ENCODE measurements at places on chromosomes 16 and 17.
A peak's percentile ranks its signal among the peaks of the same experiment; 100 is the strongest.

GRCh38 chr17:62705156-62705777 lies 77.8 kb downstream of the MRC2 start:
- no peak for DNase-seq

DNA sequence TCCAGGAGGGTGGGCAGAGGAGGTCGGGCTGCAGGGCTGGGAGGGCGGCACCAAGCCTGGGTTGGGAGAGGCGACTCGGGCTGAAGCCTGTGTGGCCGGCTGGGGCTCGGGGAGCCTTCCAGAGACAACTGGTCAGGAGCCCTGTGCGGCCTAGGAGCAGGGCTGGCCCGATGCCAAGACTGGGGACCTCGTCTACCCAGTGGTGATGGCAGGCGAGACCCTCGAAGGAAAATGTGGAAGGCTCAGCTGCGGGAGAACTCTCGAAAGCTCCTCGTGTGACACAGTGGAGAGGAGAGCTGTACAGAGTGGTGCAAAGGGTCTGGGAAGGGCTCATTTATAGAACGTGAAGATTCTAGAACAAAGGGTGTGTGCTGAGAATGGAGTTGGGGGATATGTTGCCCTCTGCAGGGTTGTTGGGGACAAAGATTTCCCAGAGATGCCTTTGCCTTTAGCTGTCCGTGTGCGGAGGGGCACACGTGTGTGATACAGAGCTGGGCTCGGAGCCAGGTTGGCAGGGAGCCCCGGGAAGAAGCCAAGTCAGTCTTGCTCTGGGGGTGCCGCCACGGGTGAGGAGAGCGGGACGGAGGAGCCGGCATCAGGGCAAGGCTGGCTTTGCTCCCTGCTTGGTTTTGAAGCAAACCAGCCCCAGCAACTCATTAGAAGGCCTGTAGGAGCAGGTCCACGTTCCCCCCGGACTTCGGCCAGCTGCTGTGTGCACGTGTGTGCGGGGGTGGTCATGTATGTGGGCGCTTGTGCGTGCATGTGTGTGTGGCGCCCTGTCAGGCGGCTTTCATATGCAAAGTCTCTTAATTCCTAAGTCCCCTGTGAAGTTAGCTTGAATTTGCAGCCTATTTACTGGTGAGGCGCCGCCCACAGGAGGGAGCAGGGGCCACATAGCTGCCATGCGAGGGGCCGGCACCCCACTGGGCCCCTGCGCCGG lies 132.4 kb upstream of the CHMP6 start:
- DNase-seq = no peak

DNA sequence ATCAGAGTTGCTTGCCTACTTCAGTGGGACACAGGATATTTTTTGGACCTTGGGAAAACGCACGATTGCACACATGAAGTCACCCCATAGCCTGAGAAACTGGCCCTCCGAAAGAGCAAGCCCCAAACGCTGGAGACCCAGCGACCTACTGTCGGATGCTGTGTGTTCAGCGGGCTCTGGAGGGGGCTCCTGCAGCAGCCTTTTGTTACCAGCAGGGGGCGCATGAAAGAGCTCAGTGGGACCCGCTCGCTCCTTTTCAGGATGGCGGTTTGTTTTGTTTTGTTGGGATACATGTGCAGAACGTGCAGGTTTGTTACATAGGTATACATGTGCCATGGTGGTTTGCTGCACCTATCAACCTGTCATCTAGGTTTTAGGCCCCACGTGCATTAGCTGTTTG lies 28.4 kb downstream of the MYH3 start:
- DNase-seq = peak; percentile 22

GRCh38 chr16:88455610-88456355 lies 2.7 kb downstream of the ZFPM1 start:
- peak; percentile 88 for DNase-seq

DNA sequence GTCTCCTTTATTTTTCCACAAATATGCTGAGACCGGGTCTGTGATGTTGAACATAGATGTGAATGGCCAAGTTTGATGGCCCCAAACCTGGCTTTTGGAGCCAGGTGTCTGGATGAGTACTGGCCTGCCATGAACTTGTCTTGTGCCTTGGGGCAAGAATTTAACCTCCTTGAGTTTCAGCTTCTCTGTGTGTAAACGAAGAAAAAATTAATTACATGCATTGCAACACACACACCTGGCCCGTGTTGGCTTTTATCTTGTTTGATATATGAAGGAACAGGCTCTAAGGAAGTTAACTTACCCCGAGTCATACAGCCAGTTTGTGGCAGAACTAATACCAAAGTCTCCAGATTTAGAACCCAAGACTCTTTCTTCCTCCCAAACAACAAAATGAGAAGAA lies 13.1 kb downstream of the FBXO39 start:
- DNase-seq = no peak

- no peak for DNase-seq
Measured at GRCh38 chr16:57169327-57169726, 16.5 kb downstream of the PSME3IP1 start.

DNA sequence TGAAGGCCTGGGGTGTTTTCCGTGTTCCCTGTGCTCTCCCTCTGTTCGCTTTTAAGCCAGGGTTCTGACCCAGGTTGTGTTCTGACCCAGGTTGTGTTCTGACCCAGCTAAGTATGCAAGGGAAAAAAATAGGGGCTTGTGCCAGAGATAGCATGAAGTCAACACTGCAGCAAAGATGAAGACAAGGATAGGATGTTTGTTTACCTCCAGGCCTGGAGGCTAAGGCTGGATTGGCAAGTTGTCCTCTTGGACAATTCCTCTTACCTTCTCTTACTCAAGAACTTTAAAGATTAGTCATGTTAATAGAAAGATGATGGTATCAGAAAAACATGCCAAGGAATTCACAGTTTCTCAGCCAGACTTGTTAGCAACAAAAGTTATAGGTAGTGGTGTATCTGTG lies 19.4 kb downstream of the LYRM9 start:
- DNase-seq = no peak

- no peak for DNase-seq
Measured at GRCh38 chr16:51407921-51408320, 256.9 kb upstream of the SALL1 start.

DNA sequence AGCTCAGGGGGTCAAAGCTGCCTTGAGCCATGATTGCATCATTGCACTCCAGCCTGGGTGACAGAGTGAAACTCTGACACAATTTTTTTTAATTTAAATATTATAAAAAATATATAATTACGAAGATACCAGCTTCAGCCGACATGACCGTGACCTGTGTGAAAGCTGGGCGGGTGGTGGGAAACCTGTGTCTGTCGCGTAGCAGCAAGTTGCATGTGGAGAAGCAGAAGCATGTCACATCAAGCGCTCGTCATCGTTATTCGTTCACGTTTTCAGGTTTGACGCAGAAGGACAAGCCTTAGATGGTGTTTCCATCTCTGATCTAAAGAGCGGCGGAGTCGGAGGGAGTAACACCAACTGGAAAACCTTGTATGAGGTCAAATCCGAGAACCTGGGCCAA lies 53.7 kb downstream of the RPA1 start:
- DNase-seq = no peak

DNA sequence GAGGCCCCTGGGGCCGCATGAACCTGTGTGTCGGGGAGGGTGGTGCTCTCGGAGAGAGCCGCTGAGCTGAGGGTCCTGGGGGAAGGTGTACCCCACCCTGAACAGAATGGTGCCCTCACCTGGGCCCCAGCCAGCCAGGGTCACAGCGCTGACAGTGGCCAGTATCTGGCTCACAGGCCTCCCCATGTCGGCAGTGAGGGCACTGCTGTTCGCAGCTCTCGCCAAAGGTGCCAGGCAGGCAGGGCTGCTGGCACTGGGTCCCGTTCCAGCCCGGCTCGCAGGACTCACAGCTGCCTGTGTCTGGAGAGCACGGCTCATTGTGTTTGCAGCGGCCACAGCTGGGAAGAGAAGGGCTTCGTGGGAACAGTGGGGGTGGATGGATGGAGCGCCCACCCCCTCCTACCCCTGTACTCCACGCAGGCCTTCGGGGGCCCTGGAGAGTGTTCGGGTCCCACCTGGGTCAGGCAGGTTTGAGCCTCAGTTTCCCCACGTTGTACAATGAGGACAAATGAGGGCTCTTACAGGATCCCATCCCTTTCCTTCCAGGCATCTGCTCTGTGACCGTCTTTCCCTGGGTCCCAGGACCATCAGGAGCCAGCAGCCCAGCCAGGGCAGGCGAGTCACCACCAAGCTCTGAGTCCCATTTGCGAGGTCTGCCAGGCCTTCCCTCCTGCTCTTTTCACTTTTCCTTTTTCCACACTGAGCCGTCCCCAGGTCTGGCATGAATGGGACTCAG lies 5.0 kb downstream of the SCARF1 start:
- no peak for DNase-seq

DNA sequence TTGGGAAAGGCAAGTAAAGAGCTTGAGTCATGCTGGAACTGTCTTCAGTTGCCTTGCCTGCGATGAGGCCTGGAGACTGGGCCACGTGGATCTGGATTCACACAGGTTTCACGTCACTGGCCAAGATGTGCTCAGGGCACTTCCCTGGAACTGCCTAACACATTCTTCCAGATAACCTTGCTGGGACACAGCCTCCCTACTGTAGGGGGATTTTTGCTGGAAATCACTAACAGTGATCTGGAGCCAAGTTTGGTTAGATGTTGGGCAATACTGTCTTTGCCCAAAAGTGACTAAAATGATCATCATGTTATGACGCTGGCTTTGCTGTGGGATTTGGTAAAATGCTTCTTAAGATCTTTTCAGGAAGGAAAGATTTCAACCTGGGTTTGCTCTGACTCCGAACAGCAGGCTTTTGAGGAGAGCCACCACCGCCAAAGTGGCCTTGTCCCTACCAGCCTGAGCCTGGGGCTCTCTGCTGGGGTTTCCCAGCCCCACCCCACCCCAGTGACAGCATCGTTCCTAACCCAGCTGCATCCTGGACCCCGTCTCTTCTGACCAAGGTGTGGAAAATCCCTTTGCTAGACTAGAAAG lies 14.7 kb downstream of the C1QTNF1 start:
- no peak for DNase-seq

GRCh38 chr16:85698935-85699558 lies 10.3 kb upstream of the GINS2 start:
- DNase-seq = no peak

DNA sequence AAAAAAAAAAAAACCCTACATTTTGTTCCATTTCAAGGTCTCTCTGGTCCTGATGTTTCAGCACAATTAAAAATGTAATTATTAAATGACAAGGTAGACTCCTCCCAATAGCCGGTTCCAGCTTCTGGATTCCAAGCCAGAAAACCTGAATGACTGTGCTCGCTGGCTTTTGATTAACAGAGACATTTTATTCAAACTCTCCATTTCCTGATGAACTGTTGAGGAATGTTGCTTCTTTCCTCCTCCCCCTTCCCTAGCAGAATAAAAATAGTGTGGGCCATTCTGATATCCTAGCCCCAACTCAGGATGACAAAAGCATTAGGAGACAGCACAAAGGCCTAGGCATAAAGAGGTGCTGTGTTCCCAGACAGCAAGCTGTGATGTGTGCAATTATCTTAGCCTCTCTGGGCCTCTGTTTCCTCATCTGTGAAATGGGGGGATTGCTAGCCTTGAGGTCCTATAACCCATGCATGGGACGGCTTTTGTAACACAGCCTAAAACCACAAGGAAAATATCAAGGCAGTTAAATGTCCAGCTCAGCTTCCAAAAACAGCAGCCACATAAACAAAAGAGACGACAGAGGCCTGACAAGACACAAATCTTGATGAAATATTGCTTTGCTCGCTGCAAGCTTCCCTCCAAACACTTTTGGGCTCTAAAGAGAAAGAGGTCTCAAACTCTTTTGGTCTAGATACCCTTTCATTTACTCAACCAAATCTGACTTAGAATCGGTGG lies 127.2 kb upstream of the RCVRN start:
- DNase-seq = no peak

DNA sequence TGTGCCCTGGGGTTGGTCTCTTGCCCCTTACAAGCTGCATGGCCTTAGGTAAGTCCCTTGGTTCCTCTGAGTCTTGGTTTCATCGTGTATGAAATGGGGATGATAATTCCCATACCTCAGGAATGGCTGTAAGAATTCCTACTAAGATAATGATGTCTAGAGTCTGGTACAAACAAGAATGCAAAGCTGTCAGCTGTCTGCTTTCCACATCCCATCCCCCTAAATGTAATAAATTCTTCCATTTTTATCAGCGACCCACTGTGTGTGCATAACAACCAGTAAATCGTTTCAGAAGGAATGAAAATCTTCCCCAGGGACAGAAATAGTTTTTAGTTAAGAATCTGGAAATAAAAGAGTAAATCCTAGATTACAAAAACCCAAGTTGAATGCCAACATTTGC lies 95.4 kb downstream of the CPPED1 start:
- no peak for DNase-seq

DNA sequence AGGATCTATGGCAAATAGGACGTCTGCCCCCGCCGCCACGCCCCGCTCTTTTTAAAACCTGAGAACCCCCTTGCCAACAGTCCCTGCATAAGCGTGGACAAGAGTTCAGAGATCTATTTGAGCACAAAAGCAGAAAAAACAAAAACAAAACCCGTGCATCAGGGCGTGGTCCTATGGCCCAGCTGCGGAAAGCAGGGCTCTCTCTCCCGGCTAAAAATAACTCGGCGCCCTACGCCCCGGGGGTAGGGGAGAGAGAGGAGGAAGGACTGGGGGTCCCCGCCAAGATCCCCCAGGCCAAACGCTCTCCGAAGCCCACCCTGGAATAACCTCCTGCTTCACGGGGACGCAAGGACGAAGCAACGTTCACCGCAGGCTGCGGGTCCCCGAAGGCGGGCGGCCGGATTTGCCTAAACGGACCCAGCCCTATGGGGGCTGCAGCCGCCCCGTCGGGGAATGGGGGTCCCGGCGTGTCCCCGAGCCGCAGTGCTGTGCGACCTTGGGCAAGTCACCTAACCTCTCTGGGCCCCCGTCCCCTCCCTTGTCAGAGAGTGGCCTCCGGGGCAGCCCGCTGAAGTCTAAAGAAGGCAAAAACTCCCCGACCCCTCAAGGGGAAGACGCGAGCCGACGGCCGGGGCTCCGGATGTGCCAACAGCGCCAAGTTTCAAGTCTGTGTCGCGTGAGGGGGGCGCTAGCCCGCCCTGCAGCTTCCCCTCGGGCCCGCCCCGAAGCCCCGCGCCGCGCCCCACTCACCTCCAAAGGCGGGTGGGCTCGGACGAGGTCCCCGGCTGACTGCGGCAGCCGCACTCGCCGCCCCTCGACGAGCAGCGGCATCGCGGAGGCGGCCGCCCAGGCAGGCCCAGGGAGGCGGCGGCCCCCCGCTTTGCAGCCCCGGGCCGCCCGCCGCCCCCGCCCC lies 477 bp downstream of the NTAN1 start:
- peak; percentile 66 for DNase-seq

DNA sequence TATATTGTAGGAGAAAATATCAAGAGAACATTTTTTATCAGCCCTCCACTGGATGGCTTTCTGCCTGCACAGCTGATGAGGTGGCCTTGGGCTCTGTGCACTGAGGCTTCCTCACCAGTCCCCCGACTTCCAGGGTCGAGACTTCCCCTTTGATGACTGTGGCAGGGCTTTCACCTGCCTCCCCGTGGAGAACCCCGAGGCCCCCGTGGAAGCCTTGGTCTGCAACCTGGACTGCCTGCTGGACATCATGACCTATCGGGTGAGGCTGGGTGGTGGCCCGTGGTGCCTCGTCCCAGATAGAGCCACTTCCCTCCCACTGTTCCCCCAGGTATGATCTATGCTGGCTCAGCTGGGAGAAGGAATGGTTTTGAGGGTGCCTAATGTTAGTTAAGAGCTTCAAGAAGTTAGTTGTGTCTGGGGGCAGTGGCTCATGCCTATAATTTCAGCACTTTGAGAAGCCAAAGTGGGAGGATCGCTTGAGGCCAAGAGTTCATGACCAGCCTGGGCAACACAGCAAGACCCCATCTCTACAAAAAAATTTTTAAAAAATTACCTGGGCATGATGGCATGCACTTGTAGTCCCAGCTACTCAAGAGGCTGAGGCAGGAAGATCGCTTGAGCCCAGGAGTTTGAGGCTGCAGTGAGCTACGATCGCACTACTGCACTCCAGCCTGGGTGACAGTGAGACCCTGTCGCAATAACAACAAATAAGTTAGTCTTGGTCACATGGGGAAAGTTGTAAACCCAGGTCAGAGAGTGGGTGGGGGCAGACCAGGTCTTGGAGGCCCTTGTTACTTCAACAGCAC lies 11.8 kb downstream of the FCSK start:
- no peak for DNase-seq

Data from activated CD4-positive, alpha-beta T cell treated with anti-CD3 and anti-CD28 coated beads, Interleukin-2, Interleukin-6, amounts not matched to agents 100 ng/mL and 50 ng/mL, durations not matched to agents 16 hours and 8 hours (primary cell).